ENCODE measurements at places on chromosomes 3 and 15. TPM values are rescaled to one million over a fixed set of nuclear protein-coding genes. Genes with fewer than 3 reads are reported as not detected.

GRCh38 chr3:174413062-174413912 lies 445.8 kb upstream of the NAALADL2 start:
- H3K27ac ChIP-seq: no peak overlapping the region
- no peaks in the 10 kb centered on the region for H3K4me1 ChIP-seq
- H3K4me3 ChIP-seq: no peak overlapping the region
- H3K27me3 ChIP-seq: no peaks in the 10 kb centered on the region
- H3K36me3 ChIP-seq: no peaks in the 10 kb centered on the region

DNA sequence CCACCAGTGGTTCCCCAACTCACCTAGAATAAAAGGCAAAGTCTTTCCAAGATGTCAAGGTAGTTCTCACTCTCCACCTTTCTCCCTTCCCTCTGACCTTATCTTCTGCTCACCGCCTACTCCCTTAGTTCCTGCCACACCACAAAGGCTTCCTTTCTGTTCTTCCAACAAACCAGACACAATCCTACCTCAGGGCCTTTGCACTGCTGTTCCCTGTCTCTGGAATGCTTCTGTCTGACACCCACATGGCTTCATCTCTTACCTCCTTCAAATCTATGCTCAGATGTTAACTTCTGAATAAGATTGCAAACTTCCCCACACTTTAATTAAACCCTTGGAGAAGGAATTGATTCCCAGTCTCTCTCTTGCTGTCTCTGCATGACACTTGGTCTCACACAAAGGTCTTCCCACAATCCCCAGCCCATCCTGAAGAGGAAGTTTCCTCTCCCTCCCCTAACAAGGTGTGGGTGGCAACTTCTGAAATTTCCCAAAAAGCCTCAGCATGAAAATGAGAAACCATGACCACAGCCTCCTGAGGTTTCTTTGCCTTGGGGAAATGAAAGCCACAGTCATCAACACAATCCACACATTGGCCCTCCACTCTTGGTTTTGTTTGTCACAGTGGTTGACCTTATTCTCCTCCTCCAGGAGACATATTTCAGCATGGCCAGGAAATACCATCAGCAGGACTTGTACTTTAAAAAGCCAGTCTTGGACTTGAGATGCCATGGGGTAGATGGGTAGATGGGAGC lies 3.0 kb upstream of the RYK start:
- no peaks in the 10 kb centered on the region for H3K27me3 ChIP-seq
- H3K4me1 ChIP-seq: peaks cover 31% of the 10 kb centered on the region
- H3K36me3 ChIP-seq: no peaks in the 10 kb centered on the region
- DNase-seq: no peak
- no peak overlapping the region for H3K4me3 ChIP-seq

DNA sequence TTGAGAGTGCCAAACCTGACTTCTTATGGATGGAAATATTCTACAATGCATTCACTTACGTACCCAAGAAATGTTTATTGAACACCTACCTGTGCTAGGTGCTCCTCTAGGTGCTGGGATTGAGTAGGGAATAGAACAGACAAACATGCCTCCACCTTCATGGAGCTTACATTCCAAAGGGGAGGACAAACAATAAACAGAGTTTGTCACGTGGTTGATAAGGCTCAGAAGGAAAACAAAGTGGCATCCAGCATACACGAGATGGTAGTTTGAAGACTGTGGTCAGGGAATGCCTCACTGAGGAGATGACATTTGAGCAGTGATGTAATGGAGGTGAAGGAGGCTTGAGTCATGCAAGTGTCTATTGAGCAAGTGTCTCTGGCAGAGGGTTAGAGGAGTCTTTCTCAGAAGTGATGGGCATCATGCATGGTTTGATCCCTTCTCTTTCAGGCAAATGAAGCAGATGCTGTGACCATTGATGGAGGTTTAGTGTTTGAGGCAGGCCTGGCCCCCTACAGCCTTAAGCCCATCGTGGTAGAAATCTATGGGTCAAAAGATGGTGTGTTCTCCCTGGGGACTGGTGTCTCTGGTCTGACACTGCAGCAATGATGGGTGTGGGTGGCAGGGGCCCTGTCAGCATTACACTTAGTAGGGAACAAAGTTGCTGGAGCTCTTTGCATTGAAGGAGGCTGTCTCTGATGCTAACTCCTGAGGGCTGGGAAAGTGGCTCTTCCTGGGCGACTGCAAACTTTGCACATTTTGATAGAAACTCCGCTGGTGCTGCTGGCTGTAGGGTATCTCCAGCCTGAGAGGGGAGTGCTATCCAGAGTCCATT lies 29.7 kb upstream of the TOPBP1 start:
- no peaks in the 10 kb centered on the region for H3K4me1 ChIP-seq
- H3K36me3 ChIP-seq: no peaks in the 10 kb centered on the region
- H3K4me3 ChIP-seq: no peak overlapping the region

DNA sequence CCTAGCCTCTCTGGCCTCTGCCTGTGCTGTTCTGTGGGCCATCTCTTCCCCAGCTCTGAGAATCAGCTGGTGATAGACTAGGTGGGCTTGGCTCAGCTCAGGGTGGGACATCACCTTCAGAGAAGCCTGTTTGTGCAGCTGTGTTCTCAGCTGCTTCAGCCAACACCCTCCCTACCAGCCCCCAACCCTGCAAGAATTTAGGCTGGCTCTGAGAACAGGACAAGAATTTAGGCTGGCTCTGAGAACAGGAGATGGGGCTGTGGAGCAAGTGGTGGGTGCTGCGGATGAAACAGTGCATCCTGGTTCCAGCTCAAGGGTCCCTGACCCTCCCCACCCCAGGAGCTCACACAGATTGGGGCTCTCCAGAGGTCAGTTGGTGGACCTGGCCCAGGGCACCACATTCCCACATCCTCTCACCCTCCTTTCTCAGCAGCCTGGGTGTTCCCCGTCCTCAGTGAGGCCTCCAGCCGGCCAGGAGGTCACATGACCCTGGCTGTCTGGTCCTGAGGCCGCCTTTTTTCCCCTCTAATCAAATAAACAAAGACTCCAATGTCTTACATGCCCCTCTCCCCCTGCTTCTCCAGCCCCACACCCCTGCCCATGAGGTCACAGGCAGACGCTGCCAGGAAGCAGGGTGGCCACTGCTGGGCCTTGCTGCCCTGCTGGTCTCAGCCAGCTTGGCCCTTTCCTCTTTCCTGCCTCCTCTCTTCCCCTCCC lies 14.9 kb downstream of the PLEKHO2 start:
- no peaks in the 10 kb centered on the region for H3K27me3 ChIP-seq
- no peak overlapping the region for H3K4me3 ChIP-seq
- H3K27ac ChIP-seq: peak overlapping the region; percentile 94
- DNase-seq: no peak

GRCh38 chr3:194320100-194320499 lies 31.0 kb downstream of the CPN2 start:
- no peaks in the 10 kb centered on the region for H3K36me3 ChIP-seq
- H3K4me3 ChIP-seq: no peak overlapping the region
- no peaks in the 10 kb centered on the region for H3K27me3 ChIP-seq
- H3K27ac ChIP-seq: no peak overlapping the region

DNA sequence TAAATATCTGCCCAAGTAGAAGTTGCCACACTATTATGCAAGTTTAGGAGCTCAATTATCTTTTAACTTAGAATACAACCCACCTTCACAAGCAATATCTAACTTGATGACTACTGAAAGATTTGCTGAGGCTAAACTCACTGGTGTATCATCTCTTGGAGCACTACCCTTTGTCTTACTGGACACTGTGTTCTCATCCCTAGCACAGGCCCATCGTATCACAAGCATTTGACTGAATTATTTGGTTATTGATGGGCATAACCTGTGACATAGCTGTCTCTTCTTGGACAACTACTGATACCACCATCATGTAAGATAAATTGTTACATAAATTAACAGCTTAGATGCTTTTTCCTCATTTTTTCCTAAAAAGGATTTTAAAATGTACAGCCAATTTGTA lies 216.2 kb upstream of the THBS1 start:
- no peak for DNase-seq
- no peak overlapping the region for H3K4me3 ChIP-seq
- no peaks in the 10 kb centered on the region for H3K36me3 ChIP-seq
- H3K27ac ChIP-seq: no peak overlapping the region
- H3K27me3 ChIP-seq: no peaks in the 10 kb centered on the region

- H3K27ac ChIP-seq: no peak overlapping the region
- no peak for DNase-seq
- no peak overlapping the region for H3K4me3 ChIP-seq
- H3K36me3 ChIP-seq: no peaks in the 10 kb centered on the region
- no peaks in the 10 kb centered on the region for H3K27me3 ChIP-seq
Measured at GRCh38 chr3:128420720-128421438, 45.8 kb downstream of the DNAJB8 start.

DNA sequence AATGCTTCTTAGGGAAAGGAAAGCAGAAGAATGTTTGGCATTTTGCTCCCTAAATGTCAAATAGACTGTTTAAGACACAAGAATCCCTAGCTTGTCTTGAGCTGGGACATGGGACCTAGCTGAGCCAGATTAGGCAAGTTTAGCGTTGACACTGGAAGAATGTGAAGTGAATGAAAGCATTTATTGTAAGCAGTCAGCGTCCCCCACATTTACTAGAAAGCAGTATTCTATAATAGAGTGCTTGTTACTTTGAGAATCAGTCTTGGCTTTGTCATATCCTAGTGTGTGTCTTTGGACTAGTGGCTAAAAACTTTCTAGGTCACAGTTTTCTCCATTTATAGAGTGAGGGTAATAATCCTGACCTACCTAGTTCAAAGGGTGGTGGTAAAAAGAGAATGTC lies 161.6 kb downstream of the ADAMTSL3 start:
- H3K27ac ChIP-seq: no peak overlapping the region
- no peaks in the 10 kb centered on the region for H3K4me1 ChIP-seq
- no peaks in the 10 kb centered on the region for H3K27me3 ChIP-seq

- H3K27ac ChIP-seq: no peak overlapping the region
- H3K27me3 ChIP-seq: no peaks in the 10 kb centered on the region
- no peak for DNase-seq
- peaks cover 21% of the 10 kb centered on the region for H3K4me1 ChIP-seq
Measured at GRCh38 chr3:34202975-34203374, 404.5 kb downstream of the PDCD6IP start.

DNA sequence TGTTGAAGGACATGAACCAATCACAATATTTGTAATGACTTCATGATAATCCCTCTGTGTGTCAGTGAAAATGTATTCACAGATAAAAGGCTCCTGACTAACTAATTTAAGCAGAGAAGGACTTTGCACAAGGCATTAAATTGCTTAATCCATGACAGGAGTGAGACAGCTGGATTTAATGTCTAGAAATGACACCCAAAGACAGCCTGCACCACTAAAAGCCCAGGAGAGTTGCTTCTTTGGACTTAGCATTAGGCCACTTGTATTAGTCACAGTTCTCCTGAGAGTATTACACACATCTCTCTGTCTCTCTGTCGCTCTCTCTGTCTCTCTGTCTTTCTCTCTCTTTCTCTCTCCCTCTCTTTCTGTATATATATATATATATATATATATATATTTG lies 180.4 kb downstream of the GOLGA8K start:
- no peaks in the 10 kb centered on the region for H3K4me1 ChIP-seq
- no peak overlapping the region for H3K4me3 ChIP-seq
- H3K36me3 ChIP-seq: no peaks in the 10 kb centered on the region
- no peak for DNase-seq
- no peaks in the 10 kb centered on the region for H3K27me3 ChIP-seq

GRCh38 chr15:44588541-44588940 lies 51.6 kb downstream of the EIF3J start:
- peaks cover 4% of the 10 kb centered on the region for H3K4me1 ChIP-seq
- H3K4me3 ChIP-seq: no peak overlapping the region
- no peaks in the 10 kb centered on the region for H3K27me3 ChIP-seq
- no peak overlapping the region for H3K27ac ChIP-seq
- DNase-seq: no peak

DNA sequence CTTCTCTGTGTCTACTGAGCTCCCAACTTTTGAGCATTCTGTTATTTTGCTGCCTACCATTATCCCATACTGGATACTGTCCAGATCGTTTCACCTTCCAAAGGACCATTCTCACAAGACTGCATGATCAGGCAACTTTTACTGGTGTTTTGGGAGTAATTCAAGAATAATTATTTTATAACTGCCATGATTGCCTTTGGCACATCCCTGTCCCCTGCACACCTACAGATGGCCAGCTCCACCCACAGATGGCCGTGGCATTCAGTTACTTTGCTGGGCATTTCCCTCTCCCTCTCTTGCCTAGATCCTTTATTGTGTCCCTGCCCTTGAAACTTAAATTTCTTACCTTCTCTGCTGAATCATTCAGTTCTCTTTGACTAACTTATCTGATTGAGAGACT lies 263.9 kb downstream of the DIPK2A start:
- H3K36me3 ChIP-seq: no peaks in the 10 kb centered on the region
- no peaks in the 10 kb centered on the region for H3K27me3 ChIP-seq
- no peak overlapping the region for H3K4me3 ChIP-seq
- DNase-seq: no peak
- no peaks in the 10 kb centered on the region for H3K4me1 ChIP-seq

DNA sequence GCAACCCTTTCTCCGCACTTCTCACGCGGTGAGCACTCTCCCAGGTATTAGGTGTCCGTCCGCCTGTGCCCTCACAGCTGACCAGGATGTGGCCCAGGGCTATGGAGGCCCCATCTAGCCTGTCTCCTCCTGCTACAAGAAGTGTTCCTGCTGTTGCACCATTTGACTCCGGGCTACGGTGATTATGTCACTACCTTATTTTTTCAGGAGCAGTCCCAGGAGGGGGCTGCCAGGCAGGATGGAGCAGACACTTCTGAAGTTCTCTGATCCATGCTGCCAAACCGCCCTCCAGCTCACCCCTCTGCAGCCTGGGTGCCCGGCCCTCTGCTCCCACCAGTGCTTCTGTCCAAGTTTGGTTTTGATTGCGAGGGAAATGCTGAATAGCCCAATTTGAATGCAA lies 36.9 kb downstream of the ZXDC start:
- H3K36me3 ChIP-seq: peaks cover 75% of the 10 kb centered on the region
- DNase-seq: no peak
- H3K4me1 ChIP-seq: no peaks in the 10 kb centered on the region
- H3K27me3 ChIP-seq: no peaks in the 10 kb centered on the region
- no peak overlapping the region for H3K27ac ChIP-seq

DNA sequence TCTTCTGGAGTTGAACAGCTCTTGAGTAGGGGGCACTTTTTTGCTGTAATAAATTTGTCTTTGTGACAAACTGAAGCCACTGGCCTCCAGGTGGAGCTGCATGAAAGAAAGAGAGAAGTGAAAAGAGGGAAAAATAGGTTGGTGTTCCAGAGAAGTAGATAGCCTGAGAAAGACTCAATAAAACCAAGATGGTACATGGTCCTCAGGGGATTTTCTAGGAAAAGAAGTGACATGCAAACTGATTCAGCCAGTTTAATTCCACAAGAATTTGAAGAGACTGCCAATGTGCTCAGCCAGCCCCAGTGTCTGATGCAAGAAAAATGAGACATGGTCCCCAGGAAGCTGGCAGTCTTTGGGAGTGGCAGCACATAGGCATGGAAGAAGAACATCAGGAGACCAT lies 152.7 kb downstream of the CD47 start:
- no peak for DNase-seq
- H3K4me1 ChIP-seq: peaks cover 16% of the 10 kb centered on the region
- H3K36me3 ChIP-seq: no peaks in the 10 kb centered on the region
- no peak overlapping the region for H3K4me3 ChIP-seq
- no peaks in the 10 kb centered on the region for H3K27me3 ChIP-seq

The HHLA2 gene
- total RNA-seq: not detected

The GOLGA6L7 gene
- total RNA-seq: not detected

The SLC22A13 gene
- not detected for total RNA-seq

The CLDN16 gene
- not detected for total RNA-seq

The SLC9A9 gene
- total RNA-seq: 13.4 TPM

The RBP2 gene
- not detected for total RNA-seq

The RBM6 gene
- 61.8 TPM for total RNA-seq

The FBLN2 gene
- total RNA-seq: 138 TPM
